ENCODE measurements at places on chromosomes 7 and 10. TPM values are rescaled to one million over a fixed set of nuclear protein-coding genes. Genes with fewer than 3 reads are reported as not detected.

DNA sequence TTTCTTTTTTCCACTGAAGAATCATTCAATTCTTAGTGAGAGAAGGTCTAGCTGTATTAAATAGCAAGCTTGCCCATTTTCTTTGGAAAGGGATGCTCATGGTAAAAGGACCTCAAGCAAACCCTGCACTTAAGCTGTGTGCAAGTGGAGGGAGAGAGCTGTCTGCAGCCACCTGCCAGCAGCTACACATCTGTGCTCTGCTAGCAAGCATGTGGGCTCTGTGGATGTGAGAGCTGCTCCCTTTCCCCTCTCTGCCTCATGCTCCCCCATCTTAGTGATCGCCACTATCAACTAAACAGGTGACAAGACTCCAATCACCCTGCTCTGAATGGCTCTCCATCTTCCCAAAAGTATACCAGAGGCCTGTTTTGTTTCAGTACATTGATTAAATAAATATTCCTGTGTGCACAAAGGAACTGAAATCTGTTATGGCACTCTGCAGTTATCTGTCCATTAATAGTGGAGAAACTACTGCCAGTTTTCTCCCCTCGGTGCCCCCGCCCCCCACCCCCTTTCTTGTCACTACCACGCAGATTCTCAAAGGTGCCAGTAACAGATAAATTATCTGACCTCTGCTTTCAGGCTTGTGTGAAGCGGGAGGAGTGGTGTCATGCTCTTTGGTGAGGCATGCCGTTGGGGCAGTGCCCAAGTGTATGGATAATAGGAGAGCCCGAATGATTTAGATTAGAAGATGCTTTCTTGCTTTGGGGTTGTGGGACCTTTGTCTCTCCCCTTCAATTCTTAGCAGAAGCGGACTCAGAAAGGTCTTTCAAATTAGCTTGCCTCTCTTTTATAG is 26.4 kb downstream of the AUTS2 start:
- DNase-seq: no peak

- no peak for DNase-seq
Observed at GRCh38 chr10:89887406-89887805, 186.0 kb downstream of the KIF20B start.

BHLHA15 gene
- total RNA-seq: 1.8 TPM

DNA sequence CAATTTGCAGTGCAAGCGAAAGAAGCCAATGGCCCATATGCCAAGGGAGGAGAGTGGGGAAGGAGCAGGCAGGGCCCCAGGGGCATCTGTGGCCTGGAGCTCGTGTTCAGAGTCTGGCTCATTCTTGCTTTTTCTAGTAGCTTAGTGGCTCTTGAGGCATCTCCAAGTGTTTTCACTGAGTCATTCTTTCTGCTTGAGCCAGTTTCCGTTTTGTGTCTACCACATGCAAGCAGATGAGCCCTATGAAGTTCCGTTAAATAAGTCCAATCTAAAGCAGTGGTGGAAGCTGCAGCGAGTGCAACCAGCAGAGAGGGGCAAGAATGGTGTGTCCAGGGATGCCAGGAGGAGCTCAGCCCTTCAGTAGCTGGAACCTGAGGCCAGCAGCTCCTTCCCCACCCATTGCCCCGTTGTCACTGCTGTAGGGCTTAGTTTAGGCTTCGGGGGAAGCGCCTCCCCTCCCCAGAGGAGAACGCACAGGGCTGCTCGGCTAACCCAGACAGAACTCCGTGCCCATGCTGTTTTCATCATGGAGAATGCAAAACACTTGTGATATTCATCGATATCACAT is 57.4 kb upstream of the EBF3 start:
- no peak for DNase-seq

DNA sequence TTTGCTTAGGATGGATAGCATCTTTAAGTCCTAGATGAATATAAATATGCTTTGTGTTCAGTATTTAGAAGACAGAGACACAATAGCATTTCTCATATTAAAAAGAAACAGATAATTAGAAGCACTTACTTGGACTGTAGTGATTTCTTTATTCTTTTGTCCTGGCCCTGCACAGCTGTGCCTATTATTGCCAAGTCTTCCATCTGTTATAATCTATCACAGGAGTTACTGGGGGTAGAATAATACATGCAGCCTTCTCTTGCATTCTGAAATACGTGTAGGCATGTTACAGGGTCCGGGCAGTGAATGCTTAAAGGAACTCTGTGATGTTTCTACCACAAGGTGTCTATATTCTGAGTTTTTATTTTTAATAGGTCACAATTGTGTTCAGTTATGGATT is 461.5 kb upstream of the COBL start:
- DNase-seq: no peak

DNA sequence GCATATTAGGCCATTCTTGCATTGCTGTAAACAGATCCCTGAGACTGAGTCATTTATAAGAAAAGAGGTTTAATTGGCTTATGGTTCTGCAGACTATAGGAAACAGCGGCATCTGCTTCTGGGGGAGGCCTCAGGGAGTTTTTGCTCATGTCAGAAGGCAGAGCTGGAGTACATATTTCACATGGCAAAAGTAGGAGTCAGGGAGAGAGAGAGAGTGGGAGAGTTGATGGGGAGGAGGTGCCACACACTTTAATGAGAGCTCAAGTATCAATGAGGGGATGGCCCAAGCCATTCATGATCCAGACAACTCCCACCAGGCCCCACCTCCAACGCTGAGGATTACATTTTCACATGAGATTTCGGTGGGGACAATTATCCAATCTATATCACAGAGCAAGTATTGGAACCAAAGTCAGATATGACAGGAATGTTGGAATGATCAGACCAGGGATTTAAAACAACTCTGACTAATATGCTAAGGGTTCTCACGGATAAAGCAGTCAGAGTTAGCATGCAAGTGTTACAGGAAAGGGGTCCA is 795.3 kb upstream of the CELF2 start:
- no peak for DNase-seq

All from Calu3 (cell line).